Hippocampal formation (tissue), 2 donors: ENCODE measurements at places on chromosomes 16 and 17.
A peak's percentile ranks its signal among the peaks of the same experiment; 100 is the strongest.

DNA sequence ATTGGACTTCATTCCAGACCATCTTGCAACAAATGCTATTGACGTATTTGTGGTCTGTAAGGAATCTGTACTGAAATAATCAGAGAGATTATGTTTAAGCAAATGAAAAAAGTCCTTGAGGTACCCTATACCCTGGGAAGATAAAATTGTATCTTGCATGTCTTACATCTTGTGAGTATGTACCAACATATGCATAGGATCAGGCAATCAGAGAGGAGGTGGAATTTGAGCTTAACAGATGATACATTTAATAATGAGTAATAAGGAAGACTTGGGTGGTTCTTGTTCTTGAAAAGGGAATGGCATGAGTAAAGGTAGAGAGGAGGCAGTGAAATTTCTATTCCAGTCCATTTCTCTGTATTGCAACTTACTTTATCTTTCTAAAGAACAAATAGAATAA, 10.6 kb downstream of the MOSMO start:
- DNase-seq, result no peak

DNA sequence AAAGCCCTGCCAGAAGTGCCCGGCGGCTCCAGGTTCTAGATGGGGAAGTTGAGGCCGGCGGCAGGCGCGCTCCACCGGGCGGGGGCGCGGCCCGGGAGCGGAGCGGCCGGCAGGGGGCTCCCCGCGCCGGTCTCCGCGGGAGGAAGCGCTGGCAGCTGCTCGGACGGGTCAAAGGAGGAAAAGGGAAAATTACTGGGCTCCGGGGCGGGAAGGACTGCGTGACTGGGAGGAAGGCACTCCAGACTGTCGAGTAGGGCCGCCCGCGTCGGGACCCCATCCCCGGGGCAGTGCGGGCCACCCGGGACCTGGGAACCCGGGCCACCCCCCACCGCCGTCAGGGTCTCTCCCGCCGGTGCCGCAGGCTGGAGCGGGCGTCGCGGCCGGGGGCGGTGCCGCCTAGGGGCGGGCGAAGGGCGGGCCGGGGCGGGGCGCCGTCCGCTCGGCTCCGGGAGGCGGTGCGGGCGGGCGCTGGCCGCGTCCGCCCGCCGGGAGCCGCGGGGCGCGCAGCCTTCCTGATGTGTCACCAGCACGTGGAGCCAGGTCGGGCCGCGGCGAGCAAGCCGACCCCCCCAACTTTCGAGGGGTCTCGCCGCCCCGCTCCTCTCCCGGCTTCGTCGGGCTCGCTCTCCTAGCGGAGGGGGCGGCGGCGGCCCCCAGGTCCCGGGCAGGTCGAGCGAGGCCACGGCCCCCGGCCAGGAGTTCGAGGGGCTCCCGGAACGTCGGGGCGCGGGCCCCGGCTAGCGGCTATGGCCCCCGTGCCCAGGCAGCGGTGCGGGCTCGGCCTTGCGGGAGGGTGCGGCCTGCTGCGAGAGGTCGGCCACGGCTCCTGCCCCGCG, 167.5 kb downstream of the RAB11FIP4 start:
- DNase-seq, result peak; percentile 67

DNA sequence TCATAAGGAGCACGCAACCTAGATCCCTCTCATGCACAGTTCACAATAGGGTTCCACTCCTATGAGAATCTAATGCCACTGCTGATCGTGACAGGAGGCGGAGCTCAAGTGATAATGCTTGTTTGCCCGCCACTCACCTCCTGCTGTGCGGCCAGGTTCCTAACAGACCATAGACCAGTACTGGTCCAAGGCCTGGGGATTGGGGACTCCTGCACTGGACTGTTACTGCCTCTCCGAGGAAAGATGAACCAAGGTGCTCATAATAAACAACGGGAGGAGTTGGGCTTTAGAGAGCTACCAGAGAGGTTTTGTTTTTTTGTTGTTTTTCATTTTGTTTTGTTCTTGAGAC, 58.2 kb downstream of the TK2 start:
- DNase-seq, result no peak

DNA sequence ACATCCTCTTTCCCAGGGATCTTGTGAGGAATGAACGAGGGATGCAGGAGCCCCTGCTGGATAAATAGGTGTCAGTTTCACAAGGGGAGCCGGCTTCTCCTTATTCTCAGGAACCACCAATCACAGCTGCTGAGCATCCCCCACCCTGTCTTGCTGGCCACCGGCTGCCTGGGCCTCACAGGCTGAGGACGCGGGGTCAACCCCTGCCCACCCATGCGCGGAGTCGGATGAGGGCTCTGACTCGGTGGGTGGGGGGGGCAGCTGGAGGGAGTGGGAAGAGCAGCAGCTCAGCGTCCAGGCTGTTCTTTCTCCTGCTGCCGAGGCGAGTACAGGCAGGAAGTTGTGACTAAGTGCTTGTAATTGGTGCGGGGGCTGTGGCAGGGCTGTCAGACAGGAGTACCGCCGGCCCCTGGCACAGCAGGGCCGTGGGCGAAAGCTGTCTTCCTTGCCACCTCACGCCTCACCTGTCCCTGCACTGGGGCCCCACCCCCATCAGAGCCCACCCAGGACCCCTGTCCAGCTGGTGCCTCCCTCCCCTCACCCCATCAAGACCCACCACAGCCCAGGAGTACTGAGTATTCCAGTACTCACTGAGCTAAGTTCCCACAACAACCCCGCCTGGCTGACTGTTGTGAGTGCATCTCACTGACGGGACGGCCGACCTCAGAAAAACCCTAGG, 11.0 kb upstream of the DPEP1 start:
- peak; percentile 2 for DNase-seq

DNA sequence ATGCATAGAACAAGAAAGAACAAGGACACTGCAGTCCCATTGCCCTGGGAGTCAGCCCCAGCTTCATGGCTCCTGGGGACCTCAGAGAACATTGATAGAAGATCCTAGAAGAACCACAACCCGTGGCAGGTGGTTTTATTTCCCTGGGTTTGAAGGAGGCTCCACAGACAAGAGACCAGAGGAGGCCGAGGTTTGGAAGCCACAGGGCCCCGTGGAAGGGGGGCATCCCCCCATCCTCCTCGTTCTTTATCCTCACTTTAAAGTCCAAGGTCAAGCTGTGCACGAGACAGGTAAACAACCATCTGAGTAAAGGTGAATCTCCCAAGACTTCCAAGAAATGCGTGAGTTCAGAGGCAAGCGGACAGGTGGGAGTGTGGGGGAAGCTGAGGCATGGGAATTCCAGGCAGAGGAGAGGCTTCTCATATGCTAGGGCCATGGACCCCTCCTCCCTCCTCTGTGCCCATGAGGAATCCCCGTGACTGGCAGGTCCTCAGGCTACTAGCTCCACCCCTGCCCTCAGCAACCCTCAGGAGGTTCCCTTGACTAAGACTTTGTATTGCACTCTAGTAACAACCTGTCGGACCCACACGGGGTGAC, 849 bp upstream of the SULT1A1 start:
- DNase-seq, result no peak

GRCh38 chr16:8346294-8346693, 244.0 kb downstream of the TMEM114 start:
- DNase-seq, result no peak

GRCh38 chr17:57257195-57257894, 1.0 kb downstream of the MSI2 start:
- no peak for DNase-seq

DNA sequence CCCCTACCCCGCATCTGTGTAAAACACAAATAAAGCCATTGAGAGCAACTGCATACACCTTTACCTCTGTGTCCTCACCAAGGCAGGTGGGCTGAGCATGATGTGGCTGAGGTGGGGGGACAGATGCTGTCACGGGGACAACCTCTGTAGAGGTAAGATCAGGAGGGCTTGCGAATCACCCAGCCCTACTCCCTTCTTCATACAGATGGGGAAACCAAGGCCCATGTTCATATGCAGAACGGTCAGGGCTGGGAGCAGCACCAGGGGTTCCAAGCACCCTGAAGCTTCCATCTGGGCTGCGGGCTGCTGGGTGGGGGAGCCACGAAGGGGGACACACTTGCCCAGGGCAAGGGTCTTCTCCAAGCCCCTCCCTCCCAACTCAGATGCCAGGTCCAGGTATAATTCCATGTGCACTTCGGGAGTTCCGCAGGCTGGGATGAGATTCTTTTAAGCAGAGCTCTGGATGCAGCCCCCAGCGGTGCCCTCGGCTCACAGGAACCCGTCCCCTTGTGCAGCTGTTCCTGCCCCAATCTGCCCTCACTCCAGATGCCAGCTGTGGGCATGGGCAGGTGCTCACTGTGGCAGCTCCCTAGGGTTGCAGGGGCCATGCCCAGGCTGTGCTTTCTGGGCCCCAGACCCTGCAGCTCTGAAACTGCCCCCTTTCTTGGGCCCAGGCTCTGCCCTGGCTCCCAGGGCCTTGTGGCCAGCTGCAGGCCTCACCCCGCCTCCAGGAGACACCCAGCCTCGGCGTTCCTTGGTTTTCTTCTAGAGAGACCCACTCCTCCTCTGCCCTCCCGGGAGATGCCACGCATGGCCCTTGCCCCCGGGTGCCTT, 9.6 kb downstream of the CTRB1 start:
- DNase-seq, result no peak

DNA sequence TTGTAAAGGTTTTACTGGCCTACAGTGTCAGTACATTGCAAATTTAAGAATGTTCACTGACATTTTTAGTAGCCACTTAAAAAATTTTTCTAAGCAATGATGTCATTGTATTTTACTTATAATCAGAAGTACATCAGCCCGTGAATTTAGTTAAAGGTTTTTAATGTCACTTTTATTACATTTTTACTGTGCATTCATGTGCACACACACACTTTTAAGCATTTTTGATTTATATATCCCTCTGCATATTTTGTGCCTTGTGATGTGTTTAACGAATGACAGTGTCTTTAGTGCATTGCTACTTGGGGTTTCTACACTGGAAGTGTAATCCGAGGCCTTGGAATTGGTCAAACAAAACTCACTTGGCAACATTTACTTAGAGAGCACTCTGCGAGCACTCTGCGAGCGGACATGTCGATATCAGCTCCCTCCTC, 190.4 kb downstream of the WWOX start:
- no peak for DNase-seq

DNA sequence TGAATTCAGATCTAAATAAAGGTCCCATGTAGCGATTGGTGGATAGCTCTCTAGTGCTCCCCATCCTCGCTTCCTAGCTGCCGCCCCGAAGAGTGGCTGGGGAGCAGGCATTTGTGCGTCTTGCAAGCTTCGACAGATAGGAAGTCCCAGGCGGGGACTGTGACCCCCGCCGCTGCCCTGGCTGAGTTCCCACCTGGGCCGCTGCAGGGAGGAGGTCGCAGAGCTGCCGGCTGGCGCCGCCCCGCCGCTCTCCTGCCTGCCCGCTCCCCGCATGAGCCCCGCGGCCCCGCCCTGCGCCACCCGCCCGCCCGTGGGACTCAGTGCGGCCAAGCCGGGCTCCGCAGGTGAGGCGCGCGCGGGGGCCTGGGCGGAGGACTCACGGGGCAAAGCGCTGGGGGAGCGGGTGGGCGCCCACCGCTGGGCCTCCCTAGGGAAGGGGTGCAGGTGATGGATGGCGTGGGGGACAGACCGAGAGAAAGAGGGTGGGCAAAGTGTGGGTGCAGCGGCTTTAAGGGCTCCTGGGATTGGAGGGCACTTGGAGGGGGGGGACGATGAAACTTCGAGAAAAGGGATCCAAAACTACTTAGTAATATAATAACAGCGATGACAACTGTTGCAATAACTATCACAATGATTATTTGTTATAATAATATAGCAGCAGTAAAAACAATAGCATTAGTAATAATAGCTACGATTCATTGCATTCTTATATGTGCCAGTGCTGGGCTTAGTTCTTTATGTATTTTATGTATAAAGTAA, at the start of gene OTOA:
OTOA (plus strand) TSS at position 80 of the 759 bp plus-strand sequence. CDS start 14,547 bp downstream, outside the sequence.
- no peak for DNase-seq

DNA sequence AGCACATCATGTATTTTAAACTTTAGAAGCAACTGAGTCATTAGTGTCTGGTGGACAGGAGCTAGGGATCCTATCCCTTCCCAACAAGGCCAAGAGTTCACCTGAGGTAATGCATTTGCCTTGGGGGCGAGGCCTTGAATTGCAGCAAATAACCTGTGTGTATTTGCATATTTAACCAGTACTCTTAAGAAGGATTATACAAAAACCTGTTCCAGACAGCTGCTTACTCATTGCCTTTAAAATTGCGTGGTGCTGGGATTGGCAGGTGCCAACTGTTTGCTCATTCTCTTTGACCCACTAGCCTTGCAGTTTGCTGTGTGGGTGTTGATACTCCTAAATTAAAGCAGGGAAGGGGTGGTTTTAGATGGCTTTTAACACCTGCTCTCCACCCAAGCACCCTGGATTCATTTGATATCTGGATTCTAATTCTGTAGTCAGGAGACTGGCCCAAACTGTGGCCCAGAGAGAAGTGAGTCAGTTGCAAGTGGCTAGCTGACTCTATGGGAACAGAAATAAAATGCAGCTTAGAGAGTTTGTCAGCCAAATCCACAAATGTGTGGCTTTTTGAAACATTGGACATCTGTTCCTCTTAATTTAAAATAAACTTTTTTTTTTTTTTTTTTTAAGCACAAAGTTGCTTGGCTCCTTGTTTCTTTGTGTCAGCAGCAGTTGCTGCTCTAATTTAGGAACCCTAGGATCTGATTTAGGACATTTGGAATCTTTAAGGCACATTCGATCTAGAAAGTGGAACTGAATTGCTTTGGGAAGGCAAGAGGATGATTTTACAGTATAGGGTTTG, 46.9 kb downstream of the TUBD1 start:
- no peak for DNase-seq

DNA sequence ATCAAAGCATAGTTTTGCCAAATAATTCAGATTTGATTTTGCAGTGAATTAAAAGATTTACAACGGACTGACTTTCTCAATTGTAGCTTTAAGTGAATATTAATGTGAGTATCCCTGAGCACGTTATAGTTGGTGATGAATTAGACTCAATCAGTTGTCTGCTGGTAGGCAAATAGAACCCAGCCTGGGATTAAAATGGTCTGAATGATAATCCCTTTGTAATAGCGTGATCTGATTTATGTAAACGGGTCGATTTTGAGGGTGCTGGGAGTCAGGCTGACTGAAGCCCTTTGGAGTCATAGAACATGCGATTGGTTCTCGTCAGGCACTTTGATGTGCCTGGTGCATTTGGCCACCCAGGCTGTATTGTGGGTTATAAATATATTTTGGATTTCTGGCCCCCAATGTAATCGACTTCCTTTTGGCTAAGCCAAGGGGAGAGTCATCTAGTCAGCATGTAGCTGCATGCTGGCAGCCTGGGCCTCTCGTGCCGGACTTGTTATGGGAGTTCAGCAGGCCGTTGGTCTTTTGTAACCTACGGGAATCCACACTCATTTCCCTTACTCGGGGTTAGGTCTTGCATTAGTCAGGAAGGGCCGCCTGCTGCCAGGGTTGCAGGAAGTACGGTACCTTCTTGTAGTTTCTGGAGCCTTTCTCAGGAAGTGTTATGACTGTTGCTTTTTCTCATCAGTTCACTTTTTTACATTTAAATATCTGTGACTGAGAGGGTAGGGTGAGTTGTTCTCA, 5.4 kb downstream of the PGS1 start:
- no peak for DNase-seq
